ENCODE measurements at places on chromosomes 1 and 21. TPM values are rescaled to one million over a fixed set of nuclear protein-coding genes. Genes with fewer than 3 reads are reported as not detected.

DNA sequence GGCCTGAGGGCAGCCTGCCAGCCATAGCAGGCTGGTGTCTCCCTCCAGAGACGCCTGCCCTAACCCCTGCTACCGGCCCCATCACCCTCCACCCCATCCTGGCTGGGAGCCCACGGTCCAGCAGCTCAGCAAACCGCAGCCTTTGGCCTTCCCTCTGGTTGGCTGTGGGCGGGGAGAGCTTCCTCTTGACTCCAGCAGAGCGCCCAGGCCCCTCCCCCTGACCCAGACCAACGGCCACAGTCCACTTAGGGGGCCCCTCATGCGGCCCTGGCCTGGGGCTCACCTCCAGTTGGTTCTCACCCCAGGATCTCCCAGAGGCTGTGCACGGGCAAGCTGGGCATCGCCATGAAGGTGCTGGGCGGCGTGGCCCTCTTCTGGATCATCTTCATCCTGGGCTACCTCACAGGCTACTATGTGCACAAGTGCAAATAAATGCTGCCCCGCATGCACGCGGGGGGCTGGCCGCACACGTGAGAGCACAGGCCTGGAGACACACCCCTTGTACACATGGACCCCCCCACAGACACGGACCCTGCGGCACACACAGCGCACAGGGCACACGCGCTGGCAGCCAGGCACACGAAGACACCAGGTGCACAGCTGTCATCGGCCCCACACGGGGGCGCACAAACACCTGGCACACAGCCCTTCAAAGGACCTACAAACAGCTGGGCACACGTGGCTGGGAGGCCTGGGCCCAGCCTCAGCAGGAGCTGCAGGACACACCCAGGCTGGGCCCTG, 3.1 kb downstream of the SMIM1 start:
- DNase-seq: no peak

- DNase-seq: no peak
These were observed 104.9 kb downstream of the BCAR3 start for GRCh38 chr1:93576746-93577145.

SPRR5 gene
- 1.8 TPM for total RNA-seq

DISC1 gene
- total RNA-seq: 13.9 TPM

COL11A1 gene
- 24.6 TPM for total RNA-seq
